ENCODE measurements at places on chromosomes 1 and 21. TPM values are rescaled to one million over a fixed set of nuclear protein-coding genes. Genes with fewer than 3 reads are reported as not detected.

- no peak overlapping the region for H3K27ac ChIP-seq
- H3K27me3 ChIP-seq, result no peaks in the 10 kb centered on the region
- no peaks in the 10 kb centered on the region for H3K4me1 ChIP-seq
- no peak for DNase-seq
Observed at GRCh38 chr1:95254959-95255358, 20.9 kb downstream of the RWDD3 start.

GRCh38 chr1:219782311-219782710, 146.0 kb downstream of the SLC30A10 start:
- H3K27ac ChIP-seq, result no peak overlapping the region
- peaks cover 25% of the 10 kb centered on the region for H3K4me1 ChIP-seq
- H3K4me3 ChIP-seq, result no peak overlapping the region
- peaks cover 3% of the 10 kb centered on the region for H3K27me3 ChIP-seq

DNA sequence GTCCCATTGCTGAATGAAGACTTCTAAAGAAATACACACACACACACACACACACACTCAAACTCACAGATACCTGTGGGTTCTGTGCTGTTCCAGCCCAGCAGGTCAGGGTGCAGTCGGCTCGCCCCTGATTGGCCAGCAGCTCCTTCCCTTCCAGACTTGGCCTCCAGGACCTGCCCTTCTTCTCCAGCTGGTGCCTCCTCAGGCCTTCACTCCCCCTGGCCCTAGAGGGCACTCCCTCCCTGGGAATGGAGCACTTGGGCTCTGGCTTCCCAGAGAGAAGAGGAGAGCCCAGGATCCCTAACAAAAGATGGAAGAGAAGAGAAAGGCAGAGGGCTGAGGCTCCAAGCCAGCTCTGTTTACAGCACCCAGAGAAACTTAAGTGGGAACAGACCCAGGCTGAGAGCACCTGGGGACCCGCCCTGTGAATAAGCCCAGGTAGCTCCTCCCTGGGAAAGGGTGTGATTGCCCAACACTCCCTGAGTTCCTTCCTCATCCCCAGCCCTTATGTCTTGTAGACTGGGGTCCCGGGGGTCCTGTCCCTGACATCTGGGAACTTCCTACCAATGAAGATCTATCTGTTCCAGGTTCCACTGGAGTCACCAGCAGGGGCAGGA, at the start of gene PGLYRP3:
Gene PGLYRP3, minus strand, starts transcription at position 383 of the 617 bp plus-strand sequence. CDS start 2,287 bp downstream, outside the sequence.
- H3K27me3 ChIP-seq, result no peaks in the 10 kb centered on the region
- H3K4me3 ChIP-seq, result no peak within 1 kb of the TSS
- H3K4me1 ChIP-seq, result no peaks in the 10 kb centered on the region
- no peak within 1 kb of the TSS for H3K27ac ChIP-seq
- no peaks in the 10 kb centered on the region for H3K36me3 ChIP-seq

- no peak overlapping the region for H3K4me3 ChIP-seq
- H3K36me3 ChIP-seq, result no peaks in the 10 kb centered on the region
- H3K27ac ChIP-seq, result peak overlapping the region; percentile 83
- H3K27me3 ChIP-seq, result no peaks in the 10 kb centered on the region
- peak; percentile 95 for DNase-seq
Observed at GRCh38 chr1:53145942-53146708, 3.7 kb upstream of the SLC1A7 start.

DNA sequence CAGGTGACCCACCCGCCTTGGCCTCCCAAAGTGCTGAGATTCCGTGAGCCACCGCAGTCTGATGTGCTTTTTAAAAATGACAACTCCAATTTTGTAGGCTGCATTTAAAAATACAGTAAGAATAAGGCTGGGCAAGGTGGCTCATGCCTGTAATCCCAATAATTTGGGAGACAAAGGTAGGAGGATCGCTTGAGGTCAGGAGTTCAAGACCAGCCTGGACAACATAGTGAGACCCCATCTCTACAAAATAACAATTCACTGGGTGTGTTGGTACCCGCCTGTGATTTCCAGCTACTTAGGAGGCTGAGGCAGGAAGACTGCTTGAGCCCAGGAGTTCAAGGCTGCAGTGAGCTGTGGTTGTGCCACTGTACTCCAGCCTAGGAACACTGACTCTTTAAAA, 23.4 kb downstream of the SLC19A2 start:
- peaks cover 14% of the 10 kb centered on the region for H3K27me3 ChIP-seq
- no peak overlapping the region for H3K27ac ChIP-seq
- H3K4me3 ChIP-seq, result no peak overlapping the region
- no peak for DNase-seq
- H3K36me3 ChIP-seq, result no peaks in the 10 kb centered on the region

- no peaks in the 10 kb centered on the region for H3K27me3 ChIP-seq
- no peak for DNase-seq
- no peaks in the 10 kb centered on the region for H3K36me3 ChIP-seq
- no peak overlapping the region for H3K27ac ChIP-seq
- no peaks in the 10 kb centered on the region for H3K4me1 ChIP-seq
- no peak overlapping the region for H3K4me3 ChIP-seq
Observed at GRCh38 chr1:30407865-30408580, 315.4 kb downstream of the MATN1 start.

GRCh38 chr1:102174259-102174863, 177.6 kb upstream of the OLFM3 start:
- no peak overlapping the region for H3K27ac ChIP-seq
- H3K36me3 ChIP-seq, result no peaks in the 10 kb centered on the region
- DNase-seq, result no peak
- no peaks in the 10 kb centered on the region for H3K27me3 ChIP-seq
- H3K4me3 ChIP-seq, result no peak overlapping the region
- H3K4me1 ChIP-seq, result no peaks in the 10 kb centered on the region

GRCh38 chr1:121458291-121459048, 273.7 kb downstream of the SRGAP2C start:
- H3K36me3 ChIP-seq, result no peaks in the 10 kb centered on the region
- H3K27ac ChIP-seq, result no peak overlapping the region
- H3K27me3 ChIP-seq, result no peaks in the 10 kb centered on the region
- DNase-seq, result peak; percentile 16
- no peaks in the 10 kb centered on the region for H3K4me1 ChIP-seq
- no peak overlapping the region for H3K4me3 ChIP-seq

DNA sequence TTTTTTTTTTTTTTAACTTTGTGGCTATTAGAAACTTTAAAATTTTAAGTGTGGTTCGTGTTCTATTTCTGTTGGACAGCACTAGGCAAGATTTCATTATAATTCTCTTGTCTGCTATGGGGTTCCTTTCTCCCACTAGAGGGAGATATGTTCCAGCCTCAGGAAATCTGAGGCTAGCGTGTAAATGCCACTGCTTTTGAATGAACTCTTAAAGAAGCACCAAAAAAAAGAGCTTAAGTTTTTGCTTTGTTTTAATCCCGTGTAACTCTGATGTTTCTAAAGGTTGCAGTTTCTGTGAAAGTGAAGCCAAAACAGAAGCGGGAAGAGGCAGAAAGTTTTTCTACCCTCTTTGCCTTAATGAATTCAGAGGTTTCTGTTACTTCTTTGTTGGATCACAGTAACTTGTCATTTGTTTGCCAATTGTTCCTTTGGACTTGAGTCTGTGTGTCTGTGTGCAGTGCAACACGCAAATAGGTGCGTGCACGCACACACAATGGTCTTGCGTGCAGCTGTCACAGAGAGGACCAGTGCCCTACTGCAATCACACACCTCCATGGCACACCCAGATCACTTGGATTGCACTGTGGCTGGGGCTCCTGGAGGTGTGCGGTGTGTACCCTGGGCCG, 32.3 kb downstream of the HHAT start:
- peak; percentile 56 for DNase-seq
- H3K27me3 ChIP-seq, result no peaks in the 10 kb centered on the region
- H3K4me3 ChIP-seq, result no peak overlapping the region

DNA sequence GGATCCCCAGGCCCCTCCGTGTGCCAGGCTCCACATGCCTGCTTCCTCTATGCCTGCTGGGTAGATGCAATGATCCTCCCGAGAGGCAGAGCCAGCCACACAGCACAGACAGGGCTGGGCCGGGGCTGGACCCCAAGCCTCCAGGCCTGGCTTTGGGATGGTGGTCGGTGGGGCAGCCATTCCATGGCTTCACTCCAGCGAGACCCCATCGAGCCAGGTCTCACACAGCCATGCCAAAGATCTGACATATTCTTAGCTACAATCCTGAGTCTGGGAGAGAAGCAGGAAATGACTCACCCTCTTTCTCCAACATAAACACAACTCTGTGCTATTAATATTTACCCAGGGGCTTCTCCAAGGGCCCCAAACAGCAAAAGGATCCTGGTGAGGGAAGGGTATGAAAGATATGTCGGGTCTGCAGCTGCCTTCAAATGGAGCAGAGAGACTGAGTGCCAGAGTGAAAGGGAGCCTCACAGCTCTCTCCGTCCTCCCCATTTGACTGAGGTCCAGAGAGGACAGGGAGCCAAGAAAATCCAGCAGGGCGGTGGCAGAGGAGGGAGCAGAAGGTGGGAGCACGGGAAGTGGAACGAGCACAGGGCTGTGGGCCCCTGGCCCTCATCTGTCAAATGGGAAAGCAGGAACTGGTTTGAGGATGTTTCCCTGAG, 639.5 kb downstream of the MATN1 start:
- peak; percentile 66 for DNase-seq
- H3K4me1 ChIP-seq, result peaks cover 19% of the 10 kb centered on the region
- no peak overlapping the region for H3K27ac ChIP-seq
- H3K36me3 ChIP-seq, result no peaks in the 10 kb centered on the region
- no peak overlapping the region for H3K4me3 ChIP-seq
- no peaks in the 10 kb centered on the region for H3K27me3 ChIP-seq

DNA sequence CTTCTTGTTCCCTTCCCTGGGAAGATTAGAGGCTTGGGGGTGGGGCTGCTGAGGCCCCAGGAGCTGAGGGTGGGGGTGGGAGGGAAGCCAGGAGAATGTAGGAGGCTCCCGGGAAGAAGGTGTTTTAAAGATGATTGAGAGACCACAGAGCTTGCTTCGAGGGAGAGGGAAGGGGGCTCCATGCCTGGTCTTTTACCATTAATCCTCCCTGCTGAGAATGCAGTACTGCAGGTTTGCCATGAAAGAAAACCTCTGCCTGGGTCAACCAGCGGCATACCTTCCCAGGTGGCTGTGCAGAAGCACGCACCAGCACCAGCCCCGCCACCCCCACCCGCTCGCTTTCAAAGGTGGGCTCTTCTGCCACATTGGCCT, 15.4 kb downstream of the ABCA4 start:
- no peak for DNase-seq
- no peaks in the 10 kb centered on the region for H3K36me3 ChIP-seq
- H3K27me3 ChIP-seq, result no peaks in the 10 kb centered on the region
- H3K4me1 ChIP-seq, result no peaks in the 10 kb centered on the region

DNA sequence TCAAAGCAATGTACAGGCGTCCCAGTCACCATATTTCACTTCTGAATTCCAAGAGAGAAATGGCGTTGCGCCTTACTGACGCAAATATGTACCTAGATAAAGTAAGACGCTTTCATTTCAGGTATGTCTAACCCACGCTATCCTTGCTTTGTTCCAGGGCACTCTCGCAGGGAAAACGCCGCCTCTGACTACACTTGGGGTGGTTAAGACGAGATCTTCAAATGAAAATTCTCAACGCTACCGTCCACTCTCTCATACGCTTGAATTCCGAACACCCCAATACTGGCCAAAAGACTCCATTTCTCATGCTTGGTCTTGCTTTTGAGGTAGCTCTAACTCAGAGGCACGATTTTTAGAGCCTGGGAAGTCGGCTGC, 736 bp upstream of the ZMPSTE24 start:
- H3K4me3 ChIP-seq, result peak overlapping the region; percentile 63
- peaks cover 13% of the 10 kb centered on the region for H3K36me3 ChIP-seq
- no peaks in the 10 kb centered on the region for H3K27me3 ChIP-seq
- no peaks in the 10 kb centered on the region for H3K4me1 ChIP-seq

DNA sequence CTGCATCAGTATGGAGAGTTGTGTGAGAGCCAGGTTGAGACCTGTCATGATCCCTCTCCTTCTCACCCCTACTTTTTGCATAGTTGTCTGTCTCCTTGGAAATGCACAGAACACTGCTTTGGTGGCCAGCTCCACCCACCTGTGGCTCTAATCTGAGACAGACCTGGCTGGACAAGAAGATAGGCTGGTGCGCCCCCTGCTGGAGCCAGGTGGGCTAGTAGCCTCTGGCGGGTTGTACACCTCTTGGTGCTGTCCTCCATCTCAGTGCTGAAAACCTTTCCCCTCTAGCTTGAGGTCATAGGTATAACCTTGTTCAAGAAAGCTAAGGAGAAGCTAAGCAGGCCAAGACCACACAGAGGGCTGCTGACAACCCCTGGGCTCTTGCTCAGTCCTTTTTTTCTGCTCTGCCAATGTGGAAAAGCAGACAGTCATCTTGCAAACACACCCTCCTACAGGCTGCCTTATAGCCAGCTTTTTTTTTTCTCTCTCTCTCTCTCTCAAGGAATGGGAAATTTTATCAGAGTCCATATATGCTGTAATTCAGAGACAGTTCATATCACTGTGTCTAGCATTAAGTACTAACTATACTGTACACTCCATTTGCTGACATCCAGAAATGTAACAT, 58.8 kb upstream of the SPATA6 start:
- no peak overlapping the region for H3K4me3 ChIP-seq
- no peaks in the 10 kb centered on the region for H3K36me3 ChIP-seq
- H3K4me1 ChIP-seq, result no peaks in the 10 kb centered on the region
- DNase-seq, result peak; percentile 60

DNA sequence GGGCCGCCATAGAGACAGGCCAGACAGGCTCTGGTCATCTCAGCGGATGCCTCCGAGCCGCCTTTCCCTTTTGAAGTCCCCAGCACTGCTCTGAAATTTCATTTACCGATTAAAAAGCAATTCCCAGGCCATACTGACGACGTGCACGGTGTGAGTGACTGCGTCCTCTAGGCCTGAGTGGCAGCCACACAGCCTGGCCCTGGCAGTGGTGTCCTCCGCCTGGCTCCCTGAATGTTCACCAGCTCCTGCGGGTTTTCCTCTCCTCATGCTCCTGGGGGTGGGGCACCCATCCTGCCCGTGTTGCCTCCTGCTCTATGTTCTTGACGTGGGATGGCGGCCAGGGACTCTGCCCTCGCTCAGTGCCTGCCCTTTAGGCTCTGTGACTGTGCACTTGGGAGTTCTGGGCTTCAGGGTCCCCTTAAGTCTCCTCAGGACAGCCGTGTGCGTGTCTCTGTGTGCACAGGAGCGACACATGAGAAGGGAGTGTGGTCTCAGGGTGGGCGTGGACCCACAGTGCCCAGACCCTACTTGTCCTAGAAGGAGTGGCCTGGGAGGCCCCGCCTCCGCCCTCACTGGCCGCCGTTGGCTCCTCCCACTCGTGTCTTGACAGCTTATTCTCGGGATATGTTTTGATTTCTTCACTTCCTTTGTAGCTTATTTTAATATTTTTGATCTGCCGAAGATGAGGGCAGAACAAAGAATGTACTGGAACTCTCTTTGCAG, 3.6 kb downstream of the SKI start:
- H3K4me3 ChIP-seq, result peak overlapping the region; percentile 41
- peak overlapping the region; percentile 54 for H3K27ac ChIP-seq
- H3K27me3 ChIP-seq, result no peaks in the 10 kb centered on the region
- peaks cover 29% of the 10 kb centered on the region for H3K4me1 ChIP-seq
- DNase-seq, result peak; percentile 93

TP53BP2 gene
- total RNA-seq, result 94.2 TPM

ZNF593OS gene
- not detected for total RNA-seq

SNAP47 gene
- 63.0 TPM for total RNA-seq

TMPRSS15 gene
- total RNA-seq, result not detected

TAS1R1 gene
- 0.21 TPM for total RNA-seq

CD58 gene
- total RNA-seq, result 27.5 TPM

KCNT2 gene
- total RNA-seq, result 18.7 TPM

All from lung (tissue), 17 donors.